ENCODE measurements at places on chromosomes 11 and 22. TPM values are rescaled to one million over a fixed set of nuclear protein-coding genes. Genes with fewer than 3 reads are reported as not detected.

- no peak for DNase-seq
These were observed 74.6 kb downstream of the PIWIL3 start for GRCh38 chr22:24699876-24700275.

DNA sequence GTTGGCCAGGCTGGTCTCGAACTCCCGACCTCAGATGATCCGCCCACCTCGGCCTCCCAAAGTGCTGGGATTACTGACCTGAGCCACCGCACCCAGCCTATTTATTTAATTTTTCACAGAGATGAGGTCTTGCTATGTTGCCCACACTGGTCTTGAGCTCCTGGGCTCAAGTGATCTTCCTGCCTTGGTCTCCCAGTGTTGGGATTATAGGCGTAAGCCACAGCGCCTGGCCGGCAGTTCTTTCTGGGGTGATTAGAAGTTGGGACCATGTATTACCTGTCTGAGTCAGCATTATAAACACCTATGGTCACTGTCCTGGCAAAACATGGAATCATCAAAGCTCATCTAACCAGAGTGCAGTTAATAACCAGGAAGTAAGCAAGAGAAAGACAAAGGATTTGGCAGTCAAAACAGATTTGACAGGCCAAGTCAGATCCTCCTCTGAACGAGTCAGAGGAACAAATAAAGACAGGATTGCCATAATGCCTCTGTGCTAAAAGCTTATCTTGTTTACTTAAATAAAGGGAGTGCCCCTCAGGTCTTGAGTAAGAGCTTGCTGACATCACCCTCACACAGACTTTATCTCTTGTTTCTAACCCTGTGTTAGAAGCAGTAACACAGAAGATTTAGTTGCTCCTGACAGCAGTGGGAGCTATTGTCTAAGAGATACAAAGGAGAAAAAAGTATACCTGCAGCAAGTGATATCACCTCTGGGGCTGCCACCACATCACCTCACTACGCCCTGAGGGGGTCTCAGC, 3.7 kb downstream of the SERPIND1 start:
- DNase-seq: peak; percentile 92

GRCh38 chr22:47071078-47071806, 308.8 kb downstream of the TBC1D22A start:
- no peak for DNase-seq

GRCh38 chr11:111586388-111586831, 15.8 kb upstream of the SIK2 start:
- DNase-seq: peak; percentile 35

- no peak for DNase-seq
These were observed 123.0 kb downstream of the PLEKHA7 start for GRCh38 chr11:16891165-16891564.

DNA sequence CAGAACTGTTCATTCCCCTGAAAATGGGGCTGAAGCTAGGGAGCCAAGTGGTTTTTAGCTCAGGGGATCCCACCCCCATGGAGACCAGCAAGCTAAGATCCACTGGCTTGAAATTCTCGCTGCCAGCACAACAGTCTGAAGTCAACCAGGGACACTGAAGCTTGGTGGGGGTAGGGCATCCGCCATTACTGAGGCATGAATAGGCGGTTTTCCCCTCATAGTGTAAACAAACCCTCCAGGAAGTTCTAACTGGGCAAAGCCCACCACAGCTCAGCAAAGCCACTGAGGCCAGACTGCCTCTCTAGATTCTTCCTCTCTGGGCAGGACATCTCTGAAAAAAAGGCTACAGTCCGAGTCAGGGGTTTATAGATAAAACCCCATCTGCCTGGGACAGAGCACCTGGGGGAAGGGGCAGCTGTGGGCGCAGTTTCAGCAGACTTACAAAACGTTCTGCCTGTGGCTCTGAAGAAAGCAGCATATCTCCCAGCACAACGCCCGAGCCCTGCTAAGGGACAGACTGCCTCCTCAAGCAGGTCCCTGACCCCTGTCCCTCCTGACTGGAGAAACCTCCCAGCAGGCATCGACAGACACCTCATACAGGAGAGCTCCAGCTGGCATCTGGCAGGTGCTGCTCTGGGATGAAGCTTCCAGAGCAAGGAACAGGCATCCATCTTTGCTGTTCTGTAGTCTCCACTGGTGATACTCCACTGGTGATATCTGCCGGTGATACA, 32.7 kb downstream of the GAB4 start:
- DNase-seq: no peak

GRCh38 chr11:36057379-36058042, 113.6 kb downstream of the LDLRAD3 start:
- DNase-seq: no peak

GRCh38 chr22:26737262-26737661, 79.9 kb downstream of the MIAT start:
- no peak for DNase-seq

DNA sequence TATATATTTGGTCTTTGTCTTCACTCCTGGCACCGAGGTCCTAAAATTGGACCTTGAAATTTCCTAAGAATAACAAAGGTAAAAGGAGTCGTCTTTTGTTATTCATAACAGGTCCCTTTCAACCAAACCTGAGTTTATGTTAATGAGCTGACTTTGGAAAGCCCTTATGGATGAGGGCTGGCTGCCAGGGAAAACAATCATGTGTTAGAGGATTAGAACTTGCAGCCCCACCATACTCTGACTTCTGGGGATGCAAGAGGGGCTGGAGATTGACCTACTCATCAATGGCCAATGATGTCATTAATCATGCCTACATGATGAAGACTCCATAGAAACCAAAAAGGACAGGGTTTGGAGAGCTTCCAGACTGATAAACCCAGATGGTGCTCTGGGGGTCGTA, 118.9 kb downstream of the MRTFA start:
- no peak for DNase-seq

GRCh38 chr11:110730773-110731172, 18.5 kb upstream of the ARHGAP20 start:
- DNase-seq: no peak

DNA sequence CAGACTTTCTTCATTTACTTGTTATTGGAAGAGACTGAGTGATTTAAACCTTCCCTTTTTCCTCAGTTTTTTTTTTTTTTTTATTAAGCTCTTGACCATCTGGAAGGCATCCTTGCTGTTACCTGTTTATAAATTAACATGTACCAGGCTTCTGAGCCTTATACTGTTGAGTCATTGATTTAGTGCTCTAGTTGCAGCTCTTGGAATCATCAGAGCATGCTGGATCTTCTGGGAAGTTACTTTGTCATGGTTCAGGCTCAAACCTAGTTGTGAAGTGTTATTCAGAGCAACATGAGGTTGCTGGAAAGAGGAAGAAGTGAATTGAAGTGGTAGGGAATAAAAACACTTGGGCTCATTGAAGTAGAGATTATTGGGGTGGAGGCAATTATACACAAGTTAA, 6.3 kb downstream of the ZDHHC5 start:
- DNase-seq: no peak

DNA sequence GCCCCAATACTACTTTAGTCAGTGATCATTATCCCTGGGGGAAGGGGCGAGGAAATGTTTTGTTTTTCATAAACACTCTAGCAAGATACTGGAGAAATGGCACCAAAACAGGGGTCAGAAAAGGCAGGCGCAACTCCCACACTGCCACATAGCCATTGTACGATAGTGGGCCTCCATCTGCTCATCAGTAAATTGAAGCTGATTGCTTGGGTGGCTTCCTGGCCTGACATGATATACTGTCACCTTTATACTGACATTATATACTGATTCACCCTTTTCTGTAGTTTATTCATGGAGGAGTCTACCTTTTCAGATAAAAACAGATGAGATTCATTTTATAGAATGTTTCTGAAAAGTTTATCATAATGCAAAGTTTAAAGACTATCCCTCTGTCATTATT, 51.6 kb upstream of the CCDC34 start:
- no peak for DNase-seq

DNA sequence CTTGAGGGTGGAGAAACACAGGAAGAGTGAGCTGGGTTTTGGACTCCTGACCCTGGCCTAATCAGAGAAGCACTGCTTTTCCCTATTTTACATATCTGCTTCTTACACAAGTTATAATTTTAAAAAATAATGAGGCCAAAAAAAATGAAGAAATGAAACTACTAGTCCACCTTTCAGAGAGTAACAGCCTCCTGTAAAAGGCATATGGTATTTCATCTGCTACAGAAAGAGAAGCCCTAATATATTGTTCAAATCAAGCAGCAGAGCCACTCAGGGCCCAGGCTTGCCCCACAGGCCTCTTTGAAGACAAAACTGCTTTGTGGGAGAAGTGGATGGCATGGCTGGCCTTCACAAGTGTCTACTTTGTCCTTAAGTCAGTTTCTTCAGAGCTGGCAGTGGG, 10.0 kb downstream of the DIXDC1 start:
- DNase-seq: no peak

- DNase-seq: no peak
These were observed 8.4 kb downstream of the OLFML1 start for GRCh38 chr11:7493670-7494069.

- no peak for DNase-seq
These were observed 283.2 kb downstream of the ETS1 start for GRCh38 chr11:128304116-128304515.

GRCh38 chr22:44407171-44407986, 90.7 kb downstream of the RTL6 start:
- DNase-seq: no peak

DNA sequence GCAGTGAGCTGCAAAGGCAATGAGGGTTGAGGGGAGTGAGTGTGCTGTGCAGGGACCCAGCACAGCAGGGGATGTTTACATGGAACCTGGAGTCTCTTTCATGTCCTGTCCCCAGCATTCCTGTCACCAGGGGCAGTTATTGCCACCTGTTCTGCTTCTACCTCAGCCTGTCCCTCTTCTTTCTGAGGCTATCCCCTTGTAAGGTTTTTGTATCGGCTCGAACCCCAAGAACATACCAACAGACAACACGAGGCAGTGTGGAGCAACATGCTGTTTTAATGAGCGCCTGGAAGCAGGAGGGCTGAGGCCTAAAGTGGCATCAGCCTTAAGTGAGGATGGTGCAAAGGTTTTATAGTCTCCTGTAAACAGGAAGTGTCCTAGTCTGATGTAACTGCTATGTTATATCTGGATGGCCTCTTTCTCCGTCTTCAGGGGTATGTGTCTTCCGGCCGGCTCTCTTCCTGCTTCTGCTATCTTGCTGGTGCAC, 3.9 kb downstream of the SCGB2A2 start:
- DNase-seq: no peak

DNA sequence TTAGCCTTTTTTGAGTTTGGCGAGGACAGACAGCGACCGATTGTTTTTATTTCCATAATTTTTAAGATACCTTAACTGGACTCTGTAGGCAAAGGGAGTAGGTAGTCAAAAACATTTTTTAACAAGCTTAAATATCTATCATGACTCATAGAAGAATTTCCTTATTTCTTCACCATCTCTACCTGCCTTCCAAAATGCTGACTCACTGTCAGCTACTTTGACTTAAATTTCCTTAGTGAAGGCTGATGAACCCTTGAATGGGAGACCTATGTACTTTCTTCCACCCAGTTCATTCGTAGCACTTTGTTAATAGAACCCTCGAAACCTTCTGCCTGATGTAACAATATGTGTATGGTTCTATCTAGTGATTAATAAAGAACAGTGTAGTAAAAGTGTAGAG, 1.1 kb upstream of the MTMR2 start:
- peak; percentile 31 for DNase-seq

DNA sequence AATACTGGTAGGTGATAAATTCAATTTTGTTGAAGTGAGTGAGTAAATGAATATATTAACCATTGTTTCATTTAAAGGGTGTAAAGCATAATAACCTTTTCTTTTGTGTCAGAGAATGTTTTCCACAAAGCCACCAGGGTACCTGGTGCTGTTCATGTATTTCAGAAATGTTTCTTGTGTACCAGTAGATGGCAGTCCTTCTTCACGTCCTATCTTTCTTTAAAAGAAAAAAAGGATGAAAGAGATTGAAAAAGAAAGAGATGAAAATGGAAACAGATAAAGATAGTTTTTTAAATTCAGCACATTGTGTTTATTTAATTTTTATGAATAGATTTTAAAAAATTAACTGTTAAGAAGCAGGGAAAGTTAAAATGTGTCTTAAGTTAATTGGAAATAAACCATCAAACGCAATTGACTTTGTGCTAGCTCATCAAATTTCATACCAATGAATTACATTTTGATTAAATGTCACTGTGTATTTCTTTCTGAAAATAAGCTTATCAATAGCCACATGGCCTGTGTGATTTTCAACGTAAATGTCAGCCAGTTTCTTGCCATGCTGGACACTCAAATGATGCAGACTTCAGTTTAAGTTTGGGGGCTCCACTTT, 65.5 kb upstream of the CHORDC1 start:
- DNase-seq: no peak

GRCh38 chr11:120168108-120168959, 30.4 kb upstream of the TRIM29 start:
- no peak for DNase-seq

GRCh38 chr11:62708793-62709192, 1.3 kb downstream of the GNG3 start:
- DNase-seq: no peak

DNA sequence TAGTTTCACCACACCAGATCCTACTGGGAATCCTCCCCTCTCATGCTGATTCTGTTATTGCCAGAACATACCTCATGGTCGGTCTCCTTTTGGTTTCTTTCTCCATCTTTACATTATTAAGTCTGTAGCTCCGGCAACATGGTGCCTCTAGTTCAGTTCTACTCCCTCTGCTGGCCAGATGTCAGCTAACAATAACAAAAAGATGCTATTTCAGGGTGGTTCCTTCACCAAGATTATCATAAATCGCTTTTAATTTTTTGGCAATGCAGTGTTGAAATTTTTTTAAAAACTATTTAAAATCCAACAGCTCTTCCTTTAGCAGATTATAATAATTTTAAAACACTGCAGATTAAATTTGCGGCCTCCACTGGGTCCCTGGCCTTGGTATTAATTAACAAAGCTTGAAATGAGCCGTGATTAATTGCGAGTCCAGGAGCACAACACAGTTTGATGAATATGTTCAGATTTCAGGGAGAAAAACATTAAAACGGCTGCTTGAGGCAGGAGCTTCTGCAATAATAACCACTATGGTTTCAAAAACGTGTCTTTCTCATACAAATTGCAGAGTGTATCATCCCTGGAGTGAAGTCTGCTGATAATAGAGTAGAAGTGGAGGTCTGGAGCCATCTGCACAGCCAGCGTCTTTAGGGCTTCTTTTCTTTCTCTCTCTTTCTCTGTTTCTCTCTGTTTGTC, 492.9 kb upstream of the KIRREL3 start:
- DNase-seq: no peak

- DNase-seq: peak; percentile 10
These were observed 2.6 kb downstream of the SAMM50 start for GRCh38 chr22:43957871-43958270.

FOLR1 gene
- 0.50 TPM for total RNA-seq

ABCG4 gene
- total RNA-seq: 0.05 TPM

GLB1L3 gene
- not detected for total RNA-seq

OR52N4 gene
- not detected for total RNA-seq

CHADL gene
- total RNA-seq: not detected

OR4C13 gene
- total RNA-seq: not detected

UBQLN3 gene
- not detected for total RNA-seq

AIP gene
- 99.9 TPM for total RNA-seq

KRTAP5-11 gene
- total RNA-seq: not detected

MS4A6A gene
- not detected for total RNA-seq

PHOX2A gene
- total RNA-seq: not detected

NAV2 gene
- total RNA-seq: 2.6 TPM
